ENCODE measurements at places on chromosomes 12 and 14.

DNA sequence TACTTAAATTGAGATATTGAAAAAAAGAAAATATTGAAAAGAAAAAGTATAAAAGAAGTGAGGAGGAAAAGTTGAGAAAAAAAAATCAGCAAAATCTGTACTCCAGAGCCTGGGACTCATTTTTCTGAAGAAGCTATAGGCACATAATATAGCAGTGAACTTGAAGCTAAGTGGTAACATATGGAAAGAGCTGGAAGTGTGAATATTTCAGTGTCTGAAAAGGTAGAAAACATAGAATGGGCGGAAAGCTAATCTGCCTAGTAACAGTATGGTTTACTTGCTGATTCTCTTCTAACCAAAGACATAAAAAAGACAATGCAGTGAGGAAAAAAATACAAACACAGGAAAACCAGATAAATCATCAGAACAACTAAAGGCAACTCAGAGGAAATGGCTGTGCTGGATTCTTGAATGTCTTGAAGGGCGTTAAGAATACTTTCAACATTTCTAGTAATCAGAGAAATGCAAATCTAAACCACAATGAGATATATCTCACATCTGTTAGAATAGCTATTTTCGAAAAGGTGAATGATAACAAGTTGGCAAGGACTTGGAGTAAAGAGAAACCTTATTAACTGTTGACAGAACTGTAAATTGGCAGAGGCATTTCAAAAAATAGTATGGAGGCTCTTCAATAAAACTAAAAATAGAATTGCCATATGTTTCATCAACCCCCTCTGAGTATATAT, 784.6 kb downstream of the LRFN5 start:
- no peak for DNase-seq

GRCh38 chr14:33948145-33948868, 2.6 kb downstream of the EGLN3 start:
- DNase-seq: peak; percentile 18

- no peak for DNase-seq
Observed at GRCh38 chr14:92737619-92738188, 10.7 kb downstream of the LGMN start.

- DNase-seq: no peak
Observed at GRCh38 chr14:80310938-80311750, 99.8 kb upstream of the DIO2 start.

- no peak for DNase-seq
Observed at GRCh38 chr12:94969424-94969823, 34.1 kb downstream of the NDUFA12 start.

DNA sequence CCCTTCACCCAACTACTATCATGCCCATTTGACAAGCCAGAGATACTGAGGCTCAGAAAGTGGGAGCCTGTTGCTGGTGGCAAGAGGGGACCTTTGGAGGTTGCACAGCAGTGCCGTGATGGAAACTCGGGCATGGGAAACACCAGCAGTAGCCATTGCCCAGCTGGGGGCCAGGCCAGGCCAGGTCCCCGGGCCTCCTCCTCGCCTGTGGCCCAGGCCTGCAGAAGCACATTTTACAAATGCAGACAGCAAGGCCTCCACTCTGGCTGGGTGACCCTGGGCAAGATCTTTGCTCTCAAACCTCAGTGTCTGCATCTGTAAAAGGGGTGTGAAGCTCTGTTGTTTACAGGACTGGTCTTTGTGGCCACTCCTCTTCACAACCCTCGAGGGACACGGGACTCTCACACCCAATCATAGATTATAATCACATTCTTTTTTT, 4.5 kb upstream of the SH2B3 start:
- no peak for DNase-seq

DNA sequence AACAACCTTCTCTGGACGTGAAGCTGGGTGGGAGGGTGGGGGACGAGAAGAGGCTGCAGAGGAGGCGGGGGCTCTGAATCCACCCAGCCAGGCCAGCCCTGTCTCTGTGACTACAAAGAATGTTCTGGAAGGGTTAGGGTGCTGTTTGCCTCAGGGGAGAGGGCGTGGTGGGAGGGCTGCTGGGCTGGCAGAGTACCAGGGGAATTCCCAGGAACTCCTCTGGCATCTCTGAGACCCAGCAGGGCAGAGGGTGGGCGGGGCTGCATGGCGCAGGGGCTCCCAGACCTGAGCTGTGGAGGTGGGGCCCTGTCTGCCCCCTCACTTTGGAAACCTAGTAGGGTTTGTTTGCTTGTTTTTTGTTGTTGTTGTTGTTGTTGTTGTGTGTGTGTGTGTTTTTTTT, 45.5 kb upstream of the FZD10 start:
- no peak for DNase-seq

DNA sequence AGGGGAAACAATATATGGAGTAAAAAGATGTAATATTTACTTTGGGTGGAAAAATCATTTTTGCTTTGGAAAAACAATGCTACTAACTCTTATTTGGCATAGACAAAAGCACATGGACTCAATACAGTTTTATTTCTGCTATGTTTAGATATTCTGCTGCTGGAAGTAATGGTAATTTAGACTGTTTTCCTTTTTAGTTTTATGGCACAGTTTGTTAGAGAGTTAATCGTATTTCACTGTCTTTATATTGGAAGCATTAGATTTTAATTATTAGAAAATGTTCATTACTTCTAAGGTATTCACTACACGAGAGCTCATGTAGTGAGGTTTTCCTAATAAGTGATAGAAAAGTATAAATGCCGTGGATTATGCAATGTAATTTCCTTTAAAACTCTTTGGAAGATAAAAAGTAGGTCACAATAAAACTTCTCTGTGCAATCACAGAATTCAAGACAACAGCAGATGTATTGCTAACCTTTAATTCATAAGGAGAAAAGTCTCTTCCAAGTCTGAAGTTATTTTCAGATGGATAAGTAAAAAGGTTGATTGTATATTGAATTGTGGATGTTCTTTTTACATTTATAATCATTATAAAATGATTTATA, 851.8 kb downstream of the TMTC2 start:
- no peak for DNase-seq

GRCh38 chr14:24885410-24885913, 164.5 kb downstream of the STXBP6 start:
- DNase-seq: no peak
